WTC11 (cell line): ENCODE measurements at places on chromosomes 2 and 18.
A peak's percentile ranks its signal among the peaks of the same experiment; 100 is the strongest.

DNA sequence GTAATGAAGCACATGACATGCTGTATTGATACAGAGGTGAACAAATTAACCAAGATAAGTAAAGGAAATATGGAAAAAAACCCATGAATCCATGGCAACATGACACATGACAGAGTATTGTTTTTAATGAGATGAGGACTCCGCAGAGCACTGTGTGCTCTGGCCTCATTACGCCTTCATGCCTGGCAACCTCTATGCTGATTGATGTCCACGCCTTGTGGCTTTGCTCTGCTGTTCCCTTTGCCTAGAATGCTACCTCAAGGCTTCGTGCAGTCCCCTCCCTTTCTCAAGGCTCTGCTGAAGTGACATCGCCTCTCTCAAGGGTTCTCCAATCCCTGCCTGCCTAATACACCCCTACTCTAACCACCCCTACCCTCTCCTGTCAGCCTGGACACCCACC lies 8.4 kb downstream of the SIGLEC15 start:
- peaks cover 37% of the 10 kb centered on the region for H3K27me3 ChIP-seq
- no peak for DNase-seq
- peaks cover 26% of the 10 kb centered on the region for H3K4me1 ChIP-seq
- H3K36me3 ChIP-seq, result no peaks in the 10 kb centered on the region
- no peak overlapping the region for H3K27ac ChIP-seq
- no peak overlapping the region for H3K4me3 ChIP-seq

GRCh38 chr2:74915743-74916142 lies 42.7 kb upstream of the POLE4 start:
- H3K27me3 ChIP-seq, result peaks cover 12% of the 10 kb centered on the region
- DNase-seq, result no peak
- no peak overlapping the region for H3K27ac ChIP-seq
- no peak overlapping the region for H3K4me3 ChIP-seq
- no peaks in the 10 kb centered on the region for H3K36me3 ChIP-seq
- no peaks in the 10 kb centered on the region for H3K4me1 ChIP-seq

- H3K4me1 ChIP-seq, result peaks cover 13% of the 10 kb centered on the region
- H3K4me3 ChIP-seq, result no peak overlapping the region
- no peaks in the 10 kb centered on the region for H3K27me3 ChIP-seq
- no peaks in the 10 kb centered on the region for H3K36me3 ChIP-seq
- H3K27ac ChIP-seq, result no peak overlapping the region
Observed at GRCh38 chr2:225177098-225177497, 134.8 kb upstream of the DOCK10 start.

GRCh38 chr2:20222014-20222768 lies 2.7 kb downstream of the SDC1 start:
- DNase-seq, result no peak
- H3K27me3 ChIP-seq, result peaks cover 12% of the 10 kb centered on the region
- H3K4me3 ChIP-seq, result peak overlapping the region; percentile 70
- peaks cover 3% of the 10 kb centered on the region; the same call in 1 of the 2 replicates for H3K36me3 ChIP-seq

DNA sequence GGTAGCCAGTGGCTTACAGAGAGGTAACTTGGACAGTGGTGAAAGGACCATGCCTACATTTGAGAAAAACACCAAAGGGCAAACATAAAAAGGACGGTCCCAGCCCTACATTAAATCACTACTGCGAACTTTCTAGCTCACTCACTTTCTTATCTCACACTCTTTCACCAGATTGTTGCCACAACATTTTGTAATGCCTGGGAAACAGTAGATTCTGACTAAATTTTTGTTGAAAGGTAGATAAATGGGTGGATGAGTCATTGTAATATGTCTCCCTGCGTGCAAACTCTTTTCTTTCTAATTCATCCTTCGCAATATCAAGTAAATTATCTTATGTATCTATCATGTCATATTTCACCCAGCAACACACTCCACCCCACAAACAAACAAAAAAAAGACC lies 192.2 kb downstream of the IRS1 start:
- DNase-seq, result no peak
- no peak overlapping the region for H3K4me3 ChIP-seq
- no peak overlapping the region for H3K27ac ChIP-seq
- H3K36me3 ChIP-seq, result no peaks in the 10 kb centered on the region
- no peaks in the 10 kb centered on the region for H3K27me3 ChIP-seq
